Thymus (tissue), 14 donors: ENCODE measurements at places on chromosomes 6 and 20.

DNA sequence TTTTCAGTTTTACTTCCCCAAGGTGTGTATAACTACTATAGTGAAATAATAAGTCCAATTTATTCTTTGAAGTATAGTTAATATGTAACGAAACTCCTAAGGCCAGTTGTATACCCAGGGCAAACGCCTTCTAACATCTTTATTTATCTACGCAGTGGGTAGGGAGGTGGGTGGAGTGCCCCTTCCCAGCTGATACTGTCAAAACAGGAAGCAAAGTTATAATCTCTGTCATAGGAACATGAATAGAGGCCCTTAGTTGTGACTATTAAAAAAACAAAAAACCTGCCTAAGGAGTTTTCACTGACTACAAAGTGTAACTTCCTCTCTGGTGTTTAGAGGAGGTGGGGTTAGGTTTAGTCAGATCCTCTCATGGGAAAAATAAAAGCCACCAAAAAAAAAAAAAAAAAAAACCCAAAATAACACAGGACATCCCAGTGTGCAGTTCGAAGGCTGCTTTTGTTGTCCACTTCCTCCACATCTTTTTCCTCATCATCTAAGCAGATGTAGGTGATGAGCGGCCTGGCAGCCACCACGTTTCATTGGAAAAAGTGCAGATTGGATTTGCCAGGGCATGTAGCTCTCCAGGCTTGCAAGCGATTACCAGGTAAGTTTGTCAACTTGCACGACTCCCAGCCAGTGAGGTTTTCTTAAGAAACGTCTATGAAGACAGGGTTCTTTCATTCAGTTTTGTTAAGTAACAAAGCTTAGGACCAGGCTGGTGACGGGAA, 58.7 kb downstream of the UTRN start:
- no peak for DNase-seq

DNA sequence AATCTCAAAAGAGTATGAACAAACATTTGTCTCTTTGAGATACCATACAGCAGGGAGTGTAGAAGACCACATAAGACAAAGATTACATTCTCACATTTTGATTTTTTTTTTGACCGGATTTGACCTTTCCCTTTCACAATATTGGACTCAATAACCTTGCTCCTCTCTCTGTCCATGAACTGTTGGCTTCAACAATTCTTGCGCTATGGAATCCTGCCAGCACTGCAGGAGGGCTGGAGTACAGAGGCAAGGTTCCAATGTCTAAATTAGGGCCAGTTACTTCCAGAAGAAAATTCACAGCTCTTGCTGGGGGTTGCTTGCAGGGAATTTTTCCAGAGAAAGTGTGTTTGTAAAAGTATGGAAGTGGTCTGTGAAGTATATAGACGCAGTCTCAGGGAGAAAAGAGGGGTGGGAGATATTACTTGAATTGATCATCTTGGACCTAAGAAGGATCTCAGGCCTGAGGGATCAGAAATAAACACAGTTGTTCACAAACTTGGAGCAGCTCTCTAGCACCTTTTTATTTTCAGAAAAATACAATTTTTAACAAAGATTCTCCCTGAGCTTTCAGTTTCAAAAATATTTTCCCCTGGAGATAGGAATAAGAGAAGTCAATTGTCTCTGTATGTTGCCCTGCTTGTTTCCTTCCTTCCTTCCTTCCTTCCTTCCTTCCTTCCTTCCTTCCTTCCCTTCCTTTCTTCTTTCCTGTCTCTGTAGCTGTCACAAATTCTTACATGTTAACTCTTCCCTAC, 765.9 kb downstream of the BCKDHB start:
- no peak for DNase-seq

DNA sequence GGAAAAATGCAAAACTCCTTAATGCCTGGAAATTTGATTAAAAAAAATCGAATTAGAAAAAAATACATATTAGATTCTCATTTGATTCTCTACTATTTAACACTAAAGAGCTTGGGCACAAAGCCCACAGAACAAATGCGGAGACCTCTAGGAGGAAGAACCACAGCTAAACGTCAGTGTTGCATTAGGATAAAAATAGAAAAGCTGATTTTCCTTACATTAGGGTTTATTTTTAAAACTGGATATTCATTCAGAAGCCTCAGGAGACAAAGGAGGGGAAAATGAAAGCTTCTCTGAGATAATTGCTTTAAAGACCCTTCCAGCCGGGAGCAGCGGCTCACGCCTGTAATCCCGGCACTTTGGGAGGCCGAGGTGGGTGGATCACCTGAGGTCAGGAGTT, 77.3 kb downstream of the ECT2L start:
- no peak for DNase-seq

GRCh38 chr6:169859401-169859977, 108.1 kb downstream of the ERMARD start:
- DNase-seq, result no peak

DNA sequence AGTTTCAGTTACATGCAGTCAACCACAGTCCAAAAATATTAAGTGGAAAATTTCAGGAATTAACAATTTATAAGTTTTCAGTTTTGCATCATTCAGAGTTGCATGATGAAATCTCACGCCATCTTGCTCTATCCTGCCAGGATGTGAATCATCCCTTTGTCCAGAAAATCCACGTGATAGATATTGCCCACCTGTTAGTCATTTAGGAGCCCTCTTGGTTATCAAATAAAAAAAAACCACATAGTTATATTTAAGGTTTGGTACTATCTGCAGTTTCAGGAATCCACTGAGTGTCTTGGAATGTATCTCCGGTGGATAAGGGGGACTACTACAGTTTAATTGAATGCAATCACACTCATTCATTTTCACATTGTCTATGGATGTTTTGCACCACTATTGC, 1249.0 kb upstream of the CITED2 start:
- no peak for DNase-seq

DNA sequence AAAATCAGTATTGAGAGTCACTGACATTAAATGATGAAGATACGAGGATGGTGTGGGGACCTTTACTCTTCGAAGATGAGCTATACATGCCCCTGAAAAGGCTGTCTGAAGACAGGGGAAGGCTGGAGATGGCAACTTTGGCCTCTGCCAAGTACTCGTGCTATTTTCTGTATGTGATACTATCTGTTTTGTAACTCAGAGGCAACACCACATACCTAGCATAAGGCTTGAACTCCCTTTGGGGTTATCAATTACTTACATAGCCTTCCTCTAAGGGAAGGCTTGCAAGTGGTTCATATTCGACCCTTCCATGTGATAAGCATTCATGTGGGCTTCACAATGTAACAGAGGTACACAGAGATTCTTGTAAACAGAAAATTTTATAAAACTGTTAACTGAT, 68.7 kb upstream of the FBXO30 start:
- DNase-seq, result no peak
